T-helper 1 cell (primary cell): ENCODE measurements at places on chromosomes 7 and 10.
A peak's percentile ranks its signal among the peaks of the same experiment; 100 is the strongest.

- no peak for DNase-seq
Observed at GRCh38 chr10:77603534-77603927, 34.1 kb downstream of the KCNMA1 start.

GRCh38 chr7:71752171-71752935, 620.4 kb downstream of the GALNT17 start:
- peak; percentile 16 for DNase-seq

- DNase-seq = no peak
Observed at GRCh38 chr10:86522510-86522855, 891 bp upstream of the WAPL start.

- DNase-seq = no peak
Observed at GRCh38 chr7:126838194-126838593, 414.5 kb downstream of the GRM8 start.

- DNase-seq = no peak
Observed at GRCh38 chr7:2072042-2072441, 160.7 kb downstream of the MAD1L1 start.
